Amygdala (tissue), 56 donors: ENCODE measurements at places on chromosomes 11 and 22.
A peak's percentile ranks its signal among the peaks of the same experiment; 100 is the strongest.

DNA sequence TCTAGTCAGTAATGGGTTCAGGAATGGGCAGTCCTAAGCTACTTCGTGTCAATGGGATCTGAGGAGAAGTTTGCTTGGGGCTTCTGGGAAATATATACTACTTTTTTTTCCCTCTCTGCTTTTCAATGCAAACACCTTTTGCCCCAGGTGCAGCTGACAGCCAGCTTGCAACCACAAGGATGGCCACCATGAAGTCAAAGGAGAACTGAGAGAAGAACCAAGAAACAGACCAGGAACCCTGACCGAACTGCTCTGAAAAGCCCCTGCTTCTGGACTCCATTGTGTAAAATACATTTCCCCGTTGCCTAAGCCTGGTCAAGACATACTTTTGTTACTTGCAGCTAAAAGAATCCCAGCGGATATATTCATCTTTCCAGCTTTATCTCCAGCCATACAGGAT lies 20.1 kb upstream of the CD44 start:
- DNase-seq, result no peak

GRCh38 chr11:15783619-15784018 lies 572.7 kb downstream of the SOX6 start:
- no peak for DNase-seq

DNA sequence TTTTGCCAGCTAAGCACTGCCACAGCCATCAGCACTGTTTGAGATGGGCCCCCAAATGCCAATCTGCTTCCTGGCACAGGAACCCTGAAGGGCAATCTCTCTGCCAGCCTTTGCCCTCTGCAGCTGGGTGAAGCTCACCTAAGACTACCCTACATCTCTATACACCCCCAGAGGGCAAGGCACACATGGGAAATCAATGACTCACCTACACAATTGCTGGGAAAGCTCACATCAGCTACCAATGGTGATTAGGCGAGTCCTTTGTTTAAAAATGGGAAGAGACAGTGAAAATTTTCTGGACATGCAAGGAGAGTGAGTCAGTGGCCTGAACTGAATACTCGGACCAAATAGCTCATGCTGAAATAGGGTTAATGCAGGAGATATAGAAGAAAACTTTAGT lies 12.6 kb upstream of the PRDM11 start:
- DNase-seq, result no peak

DNA sequence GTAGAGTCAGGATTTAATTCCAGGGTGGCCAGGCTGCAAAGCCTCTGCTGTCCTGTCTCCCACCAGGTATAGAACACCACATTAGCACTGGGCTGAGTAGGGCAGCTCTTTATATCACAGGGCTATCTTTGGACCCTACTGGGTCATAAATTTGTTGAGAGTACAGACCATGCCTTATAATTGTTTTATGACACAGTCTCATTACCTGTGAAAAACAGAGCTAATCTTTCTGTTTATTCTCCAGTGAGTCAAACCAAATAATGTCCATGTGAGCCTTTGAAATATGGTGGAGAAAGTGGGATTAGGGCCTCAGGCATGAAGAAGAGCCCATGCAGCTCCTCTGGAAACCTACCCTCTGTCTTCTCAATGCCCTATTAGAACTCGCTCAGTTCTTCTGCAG lies 49.6 kb upstream of the KIRREL3 start:
- no peak for DNase-seq

- DNase-seq, result no peak
Observed at GRCh38 chr11:40203606-40204005, 1255.8 kb downstream of the LRRC4C start.

DNA sequence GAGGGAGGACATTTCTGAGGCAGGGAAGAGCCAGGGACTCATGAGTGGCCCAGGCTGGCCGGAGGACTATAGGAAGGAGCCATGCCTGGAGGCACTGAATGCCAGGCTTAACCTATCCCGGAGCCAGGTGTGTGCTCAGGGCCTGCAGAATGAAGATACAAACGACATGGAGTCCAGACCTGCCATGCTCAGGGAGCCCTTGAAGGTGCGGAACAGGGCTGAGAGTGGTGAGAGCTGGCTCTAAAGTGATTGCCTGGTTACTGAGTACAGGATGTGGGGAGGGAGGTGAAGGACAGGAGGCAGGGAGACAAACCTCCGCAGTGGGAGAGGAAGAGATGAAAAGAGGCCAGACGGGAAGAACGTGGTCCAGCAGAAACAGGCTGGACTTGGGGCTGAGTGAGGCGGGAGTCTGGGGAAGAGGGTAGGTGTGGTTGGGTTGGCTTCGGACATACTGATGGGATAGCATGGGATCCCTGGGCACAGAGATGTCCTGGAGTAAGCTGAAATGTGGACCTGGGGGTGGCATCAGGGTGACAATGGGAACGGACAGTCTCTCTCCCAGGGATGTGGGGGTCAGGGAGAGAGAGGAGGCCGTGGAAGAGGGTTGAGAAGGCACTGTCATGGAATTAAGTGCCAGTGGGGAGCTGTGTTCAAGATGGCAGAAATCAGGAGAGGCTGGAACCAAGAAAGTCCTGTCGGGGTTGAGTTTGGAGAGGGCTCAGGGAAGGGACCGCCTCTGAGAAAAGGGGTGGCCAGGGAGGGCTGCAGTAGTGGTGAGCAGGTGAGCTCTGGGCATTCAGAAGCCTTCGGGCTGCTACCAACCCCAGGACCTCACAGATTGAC lies 1.5 kb upstream of the ANKRD13D start:
- no peak for DNase-seq

GRCh38 chr11:108498046-108498815 lies at the start of gene POGLUT3:
Gene POGLUT3, minus strand, starts transcription at chr11:108498384. Its CDS starts 18 bp downstream, at chr11:108498366.
- DNase-seq, result peak; percentile 24

GRCh38 chr22:39219071-39220039 lies 25.4 kb downstream of the PDGFB start:
- no peak for DNase-seq

- no peak for DNase-seq
Observed at GRCh38 chr11:124643042-124643604, 20.5 kb downstream of the TBRG1 start.

DNA sequence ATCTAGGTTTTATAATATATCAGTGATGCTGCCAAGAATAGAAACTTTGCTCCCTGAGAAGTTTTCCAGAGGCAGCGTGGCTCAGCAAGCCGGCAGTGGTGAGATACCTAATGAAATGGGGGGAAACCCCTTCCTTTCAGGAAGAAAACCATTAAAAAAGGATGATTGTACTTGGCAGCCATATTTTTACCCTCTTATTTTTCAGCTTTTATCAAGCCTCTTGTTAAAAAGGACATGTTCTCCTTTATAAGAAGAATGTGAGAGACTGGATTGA lies 9.0 kb upstream of the ME3 start:
- no peak for DNase-seq

- no peak for DNase-seq
Observed at GRCh38 chr11:69061713-69062053, 13.0 kb downstream of the TPCN2 start.

DNA sequence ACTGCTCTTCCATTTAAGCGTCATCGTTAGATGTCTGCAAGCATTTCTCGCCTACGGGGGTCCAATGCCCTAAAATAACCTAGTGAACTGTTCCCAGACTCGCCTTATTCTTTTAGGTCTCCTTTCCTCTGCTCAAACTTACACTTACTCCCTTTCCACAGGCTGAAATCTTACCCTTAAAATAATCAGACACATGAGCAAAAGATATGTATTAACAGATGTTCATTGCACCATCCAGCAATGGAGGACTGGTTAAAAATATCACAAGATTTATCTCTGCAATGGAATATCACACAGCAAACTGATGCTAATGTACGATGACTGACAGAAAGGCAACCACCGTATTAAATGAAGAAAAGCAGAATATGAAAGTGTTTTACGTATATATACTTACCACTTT lies 1.6 kb upstream of the CSTF3 start:
- no peak for DNase-seq

DNA sequence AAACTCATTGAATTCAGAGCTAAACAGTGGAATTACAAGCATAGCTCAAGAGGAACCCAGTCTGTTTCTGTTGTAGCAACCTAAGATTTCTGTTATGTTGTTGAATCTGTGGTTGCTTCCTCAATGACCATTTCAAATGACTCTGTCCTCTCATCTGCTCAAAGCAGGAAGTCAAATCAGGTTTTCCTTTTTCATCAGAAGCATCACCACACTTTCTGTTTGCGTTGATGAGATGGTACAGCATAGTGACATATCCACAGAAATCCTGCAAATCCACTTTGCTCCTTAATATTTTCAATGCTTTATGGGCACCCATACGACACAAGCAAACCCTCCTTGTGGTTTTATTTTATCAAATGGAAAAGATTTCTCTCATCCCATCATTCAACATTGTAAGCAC lies 12.6 kb upstream of the UCP2 start:
- no peak for DNase-seq

GRCh38 chr11:123469089-123469488 lies 39.0 kb downstream of the GRAMD1B start:
- DNase-seq, result no peak

DNA sequence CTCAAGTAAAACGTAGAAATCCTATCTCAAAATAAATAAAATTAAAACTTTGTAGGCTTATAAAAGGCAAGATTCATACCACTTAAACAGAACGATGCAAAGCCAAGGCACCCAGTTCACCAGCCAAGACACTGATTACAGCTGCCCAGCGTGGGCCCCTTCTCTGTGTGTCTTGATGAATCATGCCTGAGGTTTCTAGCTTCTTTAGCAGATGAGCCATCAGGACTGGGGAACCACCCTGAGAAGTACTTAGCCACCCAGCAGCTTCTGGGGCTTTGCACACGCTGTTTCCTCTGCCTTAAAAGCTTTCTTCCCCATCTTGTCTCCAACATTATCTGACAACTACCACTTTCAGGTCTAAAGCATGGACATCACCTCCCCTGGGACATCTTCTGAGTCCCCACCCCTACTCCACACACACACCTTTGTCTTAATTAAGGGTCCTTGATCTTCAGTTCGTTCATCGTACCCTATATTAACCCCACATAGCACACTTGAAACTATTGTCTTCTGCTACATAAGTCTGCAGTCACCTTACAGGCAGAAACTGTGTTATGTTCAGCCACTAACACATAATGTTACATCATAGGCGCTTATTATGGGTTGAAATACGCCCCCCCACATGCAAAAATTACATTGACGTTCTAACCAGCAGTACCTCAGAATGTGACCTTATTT lies 8.7 kb upstream of the LAYN start:
- no peak for DNase-seq

- DNase-seq, result no peak
Observed at GRCh38 chr11:65595543-65596281, at the start of gene KCNK7. Gene KCNK7, minus strand, starts transcription at chr11:65595800. Its CDS starts 28 bp downstream, at chr11:65595772.

GRCh38 chr11:76798671-76799065 lies 15.5 kb downstream of the TSKU start:
- no peak for DNase-seq

DNA sequence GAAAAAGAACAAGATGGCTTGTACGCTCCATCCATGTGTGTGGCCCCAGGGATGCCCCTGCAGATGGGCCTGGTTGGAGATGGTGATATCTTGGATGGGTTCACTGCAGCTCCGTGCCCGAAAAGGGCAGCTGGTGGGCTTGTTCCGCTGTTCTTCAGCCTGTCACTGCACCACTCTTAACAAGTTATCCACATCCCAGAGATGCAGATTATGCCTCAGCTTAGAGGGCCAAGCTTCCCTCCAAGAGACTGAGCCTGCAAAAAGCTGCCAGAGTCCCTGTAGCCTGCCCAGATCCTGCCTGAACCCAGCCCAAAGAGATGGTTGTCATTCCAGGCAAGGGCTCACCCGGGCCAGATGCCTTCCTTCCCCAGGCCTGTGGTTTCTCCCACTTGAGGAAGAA lies 308.0 kb downstream of the OPCML start:
- no peak for DNase-seq

- no peak for DNase-seq
Observed at GRCh38 chr11:74014880-74015279, 6.0 kb upstream of the UCP3 start.

DNA sequence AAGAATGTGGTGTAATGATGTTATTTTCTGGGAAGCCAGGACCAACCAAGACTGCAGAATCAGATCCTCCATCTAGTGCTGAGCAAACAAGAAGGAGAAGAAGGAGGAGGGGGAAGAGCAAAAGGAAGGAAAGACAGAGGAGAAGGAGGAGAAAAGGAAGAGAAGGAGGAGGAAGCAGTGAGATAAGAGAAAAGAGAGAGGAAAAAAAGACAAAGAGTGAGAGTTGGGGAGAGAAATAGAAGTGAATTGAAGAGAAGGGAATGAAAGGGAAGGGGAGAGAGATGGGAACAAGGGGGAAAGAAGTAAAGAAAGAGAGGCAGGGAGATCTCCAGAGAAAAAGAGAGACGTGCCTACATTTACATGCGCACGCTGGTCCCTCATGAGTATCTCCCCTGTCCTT lies 153.5 kb downstream of the MN1 start:
- DNase-seq, result no peak

DNA sequence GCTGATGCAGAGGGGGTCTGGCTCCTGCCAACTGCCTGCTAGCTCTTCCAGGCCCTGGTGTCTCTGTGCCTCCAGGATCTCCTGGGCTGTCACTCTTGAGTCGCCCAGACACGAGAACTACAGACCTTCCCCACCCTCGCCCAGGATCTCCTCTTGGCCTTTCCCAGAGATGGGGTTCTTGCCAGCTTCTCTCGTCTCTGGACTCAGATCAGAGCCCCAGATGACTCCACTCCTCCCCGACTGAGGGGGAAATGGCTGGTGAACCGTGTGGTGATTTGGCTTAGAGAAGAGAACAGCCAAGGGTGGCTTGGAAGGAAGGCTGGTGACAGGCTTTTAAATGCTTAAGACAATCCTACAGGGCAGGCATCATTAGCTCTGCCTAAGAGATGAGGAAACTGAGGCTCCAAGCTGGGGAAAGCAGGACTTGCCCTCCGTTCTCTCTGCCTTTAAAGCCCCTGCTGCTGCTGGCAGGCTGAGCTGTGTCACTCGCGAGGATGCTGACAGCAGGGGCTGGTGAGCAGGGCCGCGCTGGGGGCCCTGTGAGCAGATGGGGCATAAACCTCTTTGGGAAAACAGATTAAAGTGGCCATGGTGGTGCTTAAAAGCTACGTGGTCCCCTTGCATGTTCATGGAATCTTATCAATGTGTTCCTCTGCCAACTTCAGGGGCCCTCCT lies 90.3 kb upstream of the THY1 start:
- no peak for DNase-seq

DNA sequence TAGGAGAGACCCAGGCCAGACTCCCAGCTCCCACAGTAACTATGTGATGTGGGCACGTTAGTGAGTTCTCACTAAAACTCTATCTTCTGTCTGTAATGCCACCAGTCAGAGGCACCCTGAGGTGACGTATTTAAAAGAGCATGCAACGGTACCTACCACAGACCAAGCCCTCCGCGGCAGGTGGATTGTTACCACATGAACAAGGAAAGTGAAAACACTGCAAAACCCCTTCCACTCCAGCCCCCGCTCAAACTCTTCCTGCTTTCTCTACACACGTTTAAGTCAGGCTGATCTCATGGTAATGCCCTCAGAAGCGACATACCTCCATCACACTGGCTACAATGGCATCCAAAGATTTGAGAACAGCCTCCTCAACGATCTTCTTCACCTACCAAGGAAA lies 36.7 kb downstream of the SERPIND1 start:
- DNase-seq, result no peak
